Stimulated activated CD4-positive, alpha-beta T cell treated with anti-CD3 and anti-CD28 coated beads, Interleukin-1b, Interleukin-23, amount 100 ng/mL, for 4 hours (primary cell): ENCODE measurements at places on chromosomes 3 and 15.

GRCh38 chr15:35705884-35706585 is 160.1 kb upstream of the DPH6 start:
- no peak for DNase-seq

DNA sequence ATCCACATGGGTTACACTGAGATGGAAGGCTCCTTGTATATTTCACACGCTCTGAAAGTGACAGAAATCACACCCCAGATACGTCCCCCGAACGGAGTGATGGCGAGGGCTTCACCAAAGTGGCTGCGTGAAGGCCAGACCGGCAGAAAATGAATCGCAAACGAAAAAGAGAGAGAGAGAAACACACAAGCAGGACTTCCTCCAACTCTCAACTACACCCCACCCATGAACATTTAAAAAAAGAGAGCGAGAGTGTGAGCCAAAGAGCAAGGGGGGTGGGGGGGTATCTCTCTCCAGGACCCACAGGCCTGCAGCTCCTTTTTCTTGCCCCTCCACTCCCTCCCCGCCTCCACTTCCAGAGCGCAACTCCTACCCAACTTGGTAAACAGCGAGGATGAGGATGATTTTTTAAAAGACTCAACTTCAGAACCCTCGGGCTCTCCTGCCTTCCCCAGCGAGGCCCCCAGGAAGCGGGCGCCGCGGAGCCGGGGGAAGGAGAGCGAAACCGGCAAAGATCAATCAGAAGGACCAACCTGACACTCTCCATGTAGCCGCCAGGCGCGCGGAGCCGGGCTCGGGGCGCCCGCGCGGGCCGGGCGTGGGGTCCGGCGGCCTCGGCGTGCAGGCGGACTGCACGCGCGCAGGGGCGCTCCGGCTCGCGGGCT is 519.1 kb downstream of the FOXP1 start:
- no peak for DNase-seq

DNA sequence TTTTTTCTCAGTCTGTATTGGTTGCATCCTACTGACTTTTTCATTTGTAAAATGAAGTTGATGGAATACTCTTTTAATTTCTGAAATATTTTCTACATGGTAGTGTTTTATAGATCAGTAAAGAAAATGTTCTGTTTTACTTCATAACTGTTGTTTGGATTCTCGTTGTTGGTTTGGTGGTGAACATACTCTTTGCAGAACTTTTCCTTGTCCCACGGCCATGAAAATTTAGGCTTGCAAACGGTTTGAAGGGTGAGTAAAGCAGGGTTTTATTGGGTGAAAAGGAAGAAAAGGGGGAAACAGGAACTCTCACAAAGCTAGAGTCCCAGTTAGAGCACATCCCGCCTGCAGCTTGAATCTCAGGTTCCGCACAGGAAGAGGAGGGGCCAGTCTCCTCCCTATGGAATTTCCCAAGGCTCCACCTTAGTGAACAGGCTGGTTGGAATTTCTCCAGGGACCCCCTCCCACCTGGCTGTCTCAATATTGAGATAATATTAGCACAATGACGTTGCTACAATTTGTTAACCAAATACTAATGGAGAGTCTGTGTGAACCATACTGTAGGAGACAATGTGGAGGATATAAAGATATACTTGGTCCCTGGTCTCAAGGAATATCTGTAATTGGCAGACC is 5.6 kb downstream of the PDCD6IP start:
- no peak for DNase-seq

DNA sequence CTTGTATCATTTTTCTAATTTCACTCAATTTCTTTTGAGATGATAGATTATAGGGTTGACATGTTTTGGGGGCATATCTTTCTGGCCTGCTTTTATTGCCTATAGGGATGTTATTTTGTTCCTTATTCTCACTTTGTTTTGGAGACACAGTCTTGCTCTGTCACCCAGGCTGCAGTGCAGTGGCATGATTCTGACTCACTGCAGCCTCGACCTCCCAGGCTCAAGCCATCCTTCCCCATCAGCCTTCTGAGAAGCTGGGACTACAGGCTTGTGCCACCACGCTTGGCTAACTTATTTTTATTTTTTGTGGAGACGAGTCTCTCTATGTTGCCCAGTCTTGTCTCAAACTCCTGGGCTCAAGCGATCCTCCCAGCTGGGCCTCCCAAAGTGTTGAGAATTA is 72.8 kb upstream of the FAN1 start:
- DNase-seq, result no peak

DNA sequence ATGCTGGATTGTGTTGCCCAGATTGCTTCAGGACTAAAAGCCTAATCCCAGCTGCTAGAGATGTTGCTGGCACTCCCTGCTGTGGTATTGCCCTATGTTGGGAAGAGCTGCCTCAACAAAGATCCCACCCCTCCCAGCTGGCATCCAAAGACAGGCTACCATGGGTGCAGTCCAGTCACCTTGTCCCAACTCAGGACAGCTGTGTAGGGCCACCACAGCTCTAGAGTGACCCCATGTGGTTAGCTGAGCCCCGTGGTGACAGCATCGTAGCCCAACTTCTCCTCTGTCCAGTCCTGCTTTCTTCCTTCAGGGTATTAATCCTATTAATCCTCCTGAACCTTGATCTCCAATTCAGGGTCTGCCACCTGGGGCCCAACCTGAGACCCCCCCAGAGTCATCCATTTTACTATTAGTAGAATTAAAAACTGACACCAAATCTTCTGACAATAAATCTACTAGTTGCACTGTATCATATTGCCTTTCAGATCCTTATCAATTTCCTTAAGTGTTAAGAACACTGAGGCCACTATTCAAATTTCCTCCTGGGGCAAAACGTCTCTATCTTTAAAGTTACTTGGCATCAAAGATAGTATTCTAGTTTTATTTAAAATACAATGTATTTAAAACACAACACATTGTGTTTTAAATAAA is 83.5 kb downstream of the AQP9 start:
- no peak for DNase-seq
